Right ventricle myocardium inferior (tissue), 1 donor: ENCODE measurements at places on chromosomes 7 and 10. TPM values are rescaled to one million over a fixed set of nuclear protein-coding genes. Genes with fewer than 3 reads are reported as not detected.

Gene ITPRID1
- total RNA-seq = not detected

DNA sequence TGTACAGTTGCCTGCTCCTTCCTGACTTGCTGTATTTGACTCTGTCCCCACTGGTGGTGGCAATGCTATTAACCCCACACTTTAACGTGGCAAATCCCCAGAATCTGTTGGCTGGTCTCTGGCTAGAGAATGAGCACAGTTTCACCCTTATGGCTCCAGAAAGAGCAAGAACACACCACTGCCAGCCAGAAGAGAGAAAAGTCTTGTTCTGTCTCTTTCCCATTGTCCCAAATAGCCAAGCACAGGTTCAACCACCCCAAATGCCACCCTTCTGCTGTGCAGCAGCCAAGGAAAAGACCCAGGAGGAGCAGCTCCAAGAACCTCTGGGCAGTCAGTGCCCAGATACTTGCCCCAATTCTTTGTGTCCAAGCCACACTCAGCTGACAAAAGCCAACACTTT lies 11.3 kb downstream of the SLC16A9 start:
- no peak for DNase-seq

Gene SPACDR
- total RNA-seq = 0.35 TPM

- peak; percentile 76 for DNase-seq
These were observed 23.4 kb downstream of the MAD1L1 start for GRCh38 chr7:2209146-2209960.
